ENCODE measurements at places on chromosomes 3 and 15. TPM values are rescaled to one million over a fixed set of nuclear protein-coding genes. Genes with fewer than 3 reads are reported as not detected.

GOLGA8R gene
- total RNA-seq = 6.4 TPM

CATSPER2 gene
- total RNA-seq = 9.3 TPM

COL6A5 gene
- not detected for total RNA-seq

RNF111 gene
- total RNA-seq = 40.7 TPM
